Tibial artery (tissue), 4 donors: ENCODE measurements at places on chromosomes 2 and 18.
A peak's percentile ranks its signal among the peaks of the same experiment; 100 is the strongest.

DNA sequence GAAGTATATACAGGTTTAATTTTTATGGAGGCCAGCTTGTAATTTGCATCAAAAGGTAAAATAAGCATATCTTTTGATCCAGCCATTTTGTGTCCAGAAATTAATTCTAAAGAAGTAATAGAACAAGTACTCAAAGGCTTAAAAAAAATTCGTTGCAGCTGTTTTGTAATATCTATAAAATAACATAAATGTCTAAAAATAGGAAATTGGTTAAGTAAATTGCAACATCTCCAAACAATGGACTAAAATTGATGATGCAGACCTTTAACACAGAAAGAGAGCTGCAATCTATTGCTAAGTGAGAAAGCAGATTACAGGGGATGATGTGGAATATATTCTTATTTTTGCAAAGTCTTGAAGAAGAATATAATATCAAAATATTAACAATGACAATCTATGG, 19.4 kb downstream of the AAK1 start:
- no peak for DNase-seq

DNA sequence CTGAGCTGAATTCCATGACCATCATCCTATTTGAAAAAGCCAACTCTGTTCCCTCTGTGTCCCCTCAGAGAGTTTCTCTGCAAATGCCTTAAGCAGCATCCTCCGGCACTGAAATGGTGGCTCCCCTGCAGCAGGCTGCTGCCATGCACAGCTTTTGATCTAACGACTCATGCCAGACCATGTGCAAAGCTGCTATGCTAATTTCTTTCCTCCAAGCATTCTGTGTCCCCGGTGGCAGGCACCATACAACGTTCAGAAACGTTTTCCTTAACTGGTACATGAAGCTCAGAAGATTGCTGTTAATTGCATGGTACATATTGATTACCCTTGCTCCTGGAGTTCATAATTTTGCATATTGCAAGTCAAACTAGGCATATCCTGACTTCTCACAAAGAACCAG, 336.8 kb downstream of the RBM43 start:
- DNase-seq = no peak

GRCh38 chr2:230896346-230897115, 28.5 kb downstream of the GPR55 start:
- no peak for DNase-seq

DNA sequence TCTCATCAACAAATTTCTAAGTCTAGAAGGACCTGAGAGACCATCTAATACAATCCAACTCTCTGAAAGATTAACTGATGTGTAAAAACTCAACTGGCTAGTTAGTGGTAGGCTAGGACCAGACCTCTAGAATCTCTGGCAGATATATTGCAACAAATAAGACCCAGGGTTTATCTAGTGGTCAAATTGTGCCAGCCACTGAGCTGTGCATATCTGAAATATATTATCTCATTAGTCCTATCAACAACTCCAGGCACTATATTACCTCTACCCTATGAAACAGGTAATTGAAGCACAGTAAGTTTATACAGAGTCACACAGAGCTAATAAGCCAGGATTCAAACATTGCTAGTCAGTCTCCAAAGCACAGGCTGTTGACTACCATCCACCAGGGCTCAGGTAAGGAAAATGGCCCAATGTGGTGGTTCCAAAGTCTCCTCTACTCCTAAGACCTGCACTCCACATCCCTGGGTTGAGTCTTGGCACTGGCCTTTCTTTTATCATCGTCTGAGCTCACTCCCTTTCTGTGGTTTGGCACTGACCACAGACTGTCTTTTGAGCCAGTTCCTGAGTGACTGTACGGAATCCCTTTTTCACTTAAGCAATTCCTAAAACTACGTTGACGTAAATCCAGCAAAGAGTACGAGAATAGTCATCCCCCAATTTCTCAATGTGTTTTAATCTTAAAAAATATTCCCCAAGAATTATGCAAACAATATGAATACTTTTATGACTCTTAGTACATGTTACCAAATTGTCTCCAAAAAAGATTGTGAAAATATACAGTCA, 11.9 kb upstream of the PID1 start:
- peak; percentile 77 for DNase-seq

- no peak for DNase-seq
Observed at GRCh38 chr2:235194836-235195235, 243.0 kb downstream of the SH3BP4 start.

DNA sequence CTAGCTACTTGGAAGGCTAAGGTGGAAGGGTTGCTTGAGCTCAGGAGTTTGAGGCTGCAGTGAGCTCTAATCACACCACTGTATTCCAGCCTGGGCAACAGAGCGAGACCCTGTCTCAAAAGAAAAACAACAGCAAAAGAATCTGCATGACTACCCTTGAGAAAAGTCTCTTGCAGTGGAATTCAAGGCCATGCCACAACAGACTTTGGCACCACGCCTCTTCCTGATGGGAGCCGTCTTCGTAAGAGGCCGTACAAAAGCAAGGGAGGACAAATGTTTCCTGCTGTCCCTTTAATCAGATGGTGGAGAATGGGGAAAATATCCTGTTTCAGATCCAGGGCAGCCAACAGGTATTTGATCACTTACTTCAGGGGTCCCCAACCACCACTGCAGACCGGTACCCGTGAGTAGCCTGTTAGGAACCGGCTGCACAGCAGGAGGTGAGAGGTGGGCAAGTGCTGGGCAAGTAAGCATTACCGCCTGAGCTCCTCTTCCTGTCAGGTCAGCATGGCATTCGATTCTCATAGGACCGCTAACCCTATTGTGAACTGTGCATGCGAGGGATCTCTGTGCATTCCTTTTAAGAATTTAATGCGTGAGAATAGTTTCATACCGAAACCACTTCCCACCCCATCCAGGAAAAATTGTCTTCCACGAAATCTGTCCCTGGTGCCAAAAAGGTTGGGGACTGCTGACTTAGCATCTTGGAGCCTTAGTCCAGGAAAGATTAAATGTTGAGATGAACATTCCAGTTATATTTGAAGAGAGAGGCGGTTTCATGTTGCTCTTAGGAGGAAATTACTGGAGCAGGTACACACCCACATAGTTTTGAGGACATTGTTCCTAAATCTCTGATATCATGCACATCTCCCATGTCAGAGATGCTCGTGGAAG, 94.4 kb upstream of the XPO1 start:
- DNase-seq = no peak
